ENCODE measurements at places on chromosomes 6 and 20. TPM values are rescaled to one million over a fixed set of nuclear protein-coding genes. Genes with fewer than 3 reads are reported as not detected.
A peak's percentile ranks its signal among the peaks of the same experiment; 100 is the strongest.

DNA sequence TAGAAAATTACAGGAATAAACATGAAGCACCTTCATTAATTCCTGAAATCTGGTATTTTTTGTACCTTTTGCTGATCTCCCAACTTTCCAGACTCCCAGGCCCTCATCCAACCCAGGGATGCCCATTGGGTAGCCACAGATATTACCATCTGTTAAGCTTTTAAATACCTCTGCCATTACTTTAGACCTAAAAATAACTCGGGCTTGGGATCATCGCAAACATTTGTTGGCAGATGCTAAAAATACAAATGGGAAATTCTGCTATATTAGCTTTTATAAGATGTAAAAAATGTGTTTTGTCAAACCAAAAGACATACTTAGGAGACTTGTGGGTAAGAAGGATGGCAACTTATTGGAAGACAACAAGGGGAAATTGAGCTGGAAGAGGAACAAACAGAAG lies 376.1 kb downstream of the CENPW start:
- H3K4me3 ChIP-seq = no peak overlapping the region
- no peak for DNase-seq
- no peak overlapping the region for H3K27ac ChIP-seq
- H3K36me3 ChIP-seq = no peaks in the 10 kb centered on the region

DNA sequence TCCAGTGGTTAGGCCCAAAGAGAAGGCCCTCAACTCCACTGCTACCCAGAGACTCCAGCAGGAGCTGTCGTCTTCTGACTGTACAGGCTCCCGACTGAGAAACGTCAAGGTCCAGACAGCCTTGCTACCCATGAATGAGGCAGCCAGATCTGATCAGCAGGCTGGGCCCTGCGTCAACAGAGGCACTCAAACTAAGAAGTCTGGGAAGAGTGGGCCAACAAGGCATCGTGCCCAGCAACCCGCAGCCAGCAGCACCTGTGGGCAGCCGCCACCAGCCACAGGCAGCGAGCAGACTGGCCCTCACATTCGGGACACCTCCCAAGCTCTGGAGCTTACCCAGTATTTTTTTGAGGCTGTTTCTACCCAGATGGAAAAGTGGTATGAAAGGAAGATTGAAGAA lies 8.1 kb downstream of the LYRM2 start:
- peaks cover 5% of the 10 kb centered on the region for H3K36me3 ChIP-seq
- H3K27me3 ChIP-seq = no peaks in the 10 kb centered on the region
- DNase-seq = no peak
- H3K4me3 ChIP-seq = no peak overlapping the region
- H3K27ac ChIP-seq = no peak overlapping the region
- no peaks in the 10 kb centered on the region for H3K4me1 ChIP-seq

DNA sequence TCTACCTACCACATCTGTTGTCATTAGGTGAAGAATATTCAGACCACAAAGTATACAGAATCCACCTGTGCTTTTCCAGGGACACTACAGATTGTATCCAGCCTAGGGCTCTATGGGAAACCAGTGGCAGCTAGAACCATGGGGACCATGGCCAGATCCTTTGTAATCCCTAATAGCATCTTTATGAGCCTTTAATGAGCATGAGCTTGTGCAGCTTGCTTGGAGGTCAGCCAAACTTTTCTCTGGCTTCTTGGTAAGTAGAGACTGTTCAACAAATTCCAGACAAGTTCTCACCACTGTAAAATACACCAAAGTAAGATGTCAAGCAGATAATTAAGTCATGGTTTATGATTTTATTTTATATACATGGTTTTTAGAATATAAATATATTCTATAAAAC lies 301.6 kb upstream of the ADGRB3 start:
- no peaks in the 10 kb centered on the region for H3K4me1 ChIP-seq
- H3K27me3 ChIP-seq = no peaks in the 10 kb centered on the region
- no peak overlapping the region for H3K4me3 ChIP-seq
- DNase-seq = no peak
- no peaks in the 10 kb centered on the region for H3K36me3 ChIP-seq

DNA sequence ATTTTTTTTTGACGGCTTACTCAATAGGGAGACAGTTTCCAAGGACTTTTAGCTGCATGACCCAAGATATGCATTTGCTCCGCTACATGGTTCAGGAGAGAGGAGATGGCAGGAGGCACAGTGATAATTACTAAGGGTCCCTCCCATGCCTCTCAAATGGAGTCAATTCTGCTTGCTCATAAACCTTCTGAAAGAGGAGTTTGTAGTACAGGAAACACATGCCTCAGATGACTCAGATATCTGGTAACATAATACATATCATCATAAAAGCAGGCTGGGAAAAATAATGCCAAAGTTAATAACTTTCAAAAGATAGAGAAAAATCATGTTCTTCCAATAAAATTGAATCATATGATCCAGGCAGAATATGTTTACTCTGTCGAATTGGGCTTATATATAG lies 97.6 kb upstream of the DEFB112 start:
- H3K4me3 ChIP-seq = no peak overlapping the region
- no peaks in the 10 kb centered on the region for H3K4me1 ChIP-seq
- no peak for DNase-seq
- H3K27me3 ChIP-seq = no peaks in the 10 kb centered on the region
- no peak overlapping the region for H3K27ac ChIP-seq

Gene PAK5
- total RNA-seq = 6.8 TPM

DNA sequence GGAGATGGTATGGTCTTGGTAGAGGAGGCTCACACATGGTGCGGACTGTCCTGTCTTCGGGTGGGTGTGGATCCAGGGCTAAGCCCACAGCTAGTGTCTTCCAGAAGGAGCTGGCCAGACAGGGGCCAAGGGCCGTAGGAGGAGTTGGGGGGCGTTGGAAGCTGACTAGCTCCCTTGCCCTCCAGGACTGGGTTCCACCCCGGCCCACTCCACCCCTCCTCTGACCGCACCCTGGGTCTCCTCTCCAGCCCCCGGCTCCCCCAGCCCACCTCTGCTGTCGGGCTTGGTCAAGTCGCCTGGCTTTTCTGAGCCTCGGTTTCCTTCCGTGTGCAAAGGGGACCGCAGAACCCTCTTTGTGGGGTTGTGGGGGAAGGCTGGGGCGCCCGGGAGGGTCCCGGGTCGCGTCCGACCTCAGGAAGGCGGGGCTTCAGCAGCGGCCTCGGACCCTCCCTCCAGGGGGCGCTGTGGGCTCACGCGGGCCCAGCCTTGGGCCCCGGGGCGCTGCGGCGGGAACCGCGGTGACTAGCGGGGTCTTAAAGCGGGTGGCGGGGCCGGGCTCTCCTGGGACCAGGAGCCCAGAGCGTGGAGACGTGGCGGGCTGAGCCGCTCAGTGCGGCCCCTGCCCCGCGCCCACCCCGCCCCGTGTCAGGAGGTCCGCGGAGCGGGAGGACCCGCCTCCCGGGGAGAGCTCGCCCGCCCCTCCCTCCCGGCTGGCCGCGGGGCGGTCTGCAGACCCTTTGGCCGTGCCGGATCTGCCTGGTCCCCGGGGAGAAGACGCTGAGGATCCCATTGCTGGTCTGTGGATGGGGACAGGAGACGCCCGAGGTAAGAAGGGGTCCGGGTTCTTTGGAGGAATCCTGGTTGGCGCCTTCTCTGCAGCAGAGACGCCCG lies 5.4 kb downstream of the NPBWR2 start:
- peaks cover 1% of the 10 kb centered on the region for H3K36me3 ChIP-seq
- H3K4me1 ChIP-seq = peaks cover 3% of the 10 kb centered on the region
- DNase-seq = peak; percentile 79
- peak overlapping the region; percentile 67 for H3K4me3 ChIP-seq
- peaks cover 19% of the 10 kb centered on the region for H3K27me3 ChIP-seq

GRCh38 chr6:145891126-145891525 lies 73.0 kb downstream of the SHPRH start:
- no peak overlapping the region for H3K4me3 ChIP-seq
- no peak overlapping the region for H3K27ac ChIP-seq
- DNase-seq = no peak
- H3K36me3 ChIP-seq = no peaks in the 10 kb centered on the region
